ENCODE measurements at places on chromosomes 2 and 18. TPM values are rescaled to one million over a fixed set of nuclear protein-coding genes. Genes with fewer than 3 reads are reported as not detected.
A peak's percentile ranks its signal among the peaks of the same experiment; 100 is the strongest.

GRCh38 chr2:43210467-43211303 lies 15.7 kb downstream of the ZFP36L2 start:
- peak; percentile 66 for DNase-seq

CCDC141 gene
- 9.4 TPM for total RNA-seq

GRCh38 chr2:236587861-236588815 lies 18.5 kb downstream of the ACKR3 start:
- no peak for DNase-seq

- DNase-seq = no peak
These were observed 64.0 kb upstream of the TRIB2 start for GRCh38 chr2:12652723-12653122.

ZFAND2B gene
- 47.7 TPM for total RNA-seq

DNA sequence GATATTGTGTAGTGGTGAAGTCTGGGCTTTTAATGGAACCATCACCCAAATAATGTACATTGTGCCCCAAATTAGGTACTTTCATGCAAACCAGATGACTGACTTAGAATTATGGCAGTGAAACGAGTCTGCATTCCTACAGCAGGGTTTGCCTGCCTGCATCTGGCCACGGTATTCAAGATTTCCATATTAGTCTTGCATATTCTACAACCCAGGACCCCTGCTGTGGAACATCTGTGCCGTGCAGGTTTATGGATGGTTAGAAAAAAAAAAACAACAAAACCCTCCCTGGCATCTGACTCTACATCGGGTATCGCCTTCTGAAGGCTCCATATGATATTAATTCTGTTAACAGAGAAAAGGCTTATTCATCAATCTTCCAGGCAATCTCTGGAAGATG lies 394.8 kb downstream of the DCDC2C start:
- no peak for DNase-seq

- DNase-seq = no peak
These were observed 104.2 kb downstream of the ASAP2 start for GRCh38 chr2:9310798-9311197.

CFAP53 gene
- total RNA-seq = 0.97 TPM

DNA sequence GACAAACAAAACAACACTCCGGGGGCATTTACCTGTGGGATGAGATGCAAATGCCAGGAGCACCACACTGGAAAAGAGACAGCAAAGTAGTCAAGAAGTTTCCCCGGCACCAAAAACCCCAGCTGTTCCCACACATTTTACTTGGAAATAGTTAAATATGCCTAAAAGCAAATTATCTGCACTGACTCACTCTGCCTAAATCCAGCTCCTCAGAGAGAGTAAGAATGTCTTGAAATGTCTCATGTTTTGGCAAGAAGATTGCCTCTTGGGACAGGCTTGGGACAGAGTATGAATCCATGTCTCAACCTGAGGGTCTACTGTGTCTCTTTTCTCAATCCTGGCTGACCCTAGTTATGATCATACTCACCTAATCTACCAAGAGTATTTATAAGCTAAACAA lies 87.5 kb upstream of the RIOK3 start:
- DNase-seq = no peak

DNA sequence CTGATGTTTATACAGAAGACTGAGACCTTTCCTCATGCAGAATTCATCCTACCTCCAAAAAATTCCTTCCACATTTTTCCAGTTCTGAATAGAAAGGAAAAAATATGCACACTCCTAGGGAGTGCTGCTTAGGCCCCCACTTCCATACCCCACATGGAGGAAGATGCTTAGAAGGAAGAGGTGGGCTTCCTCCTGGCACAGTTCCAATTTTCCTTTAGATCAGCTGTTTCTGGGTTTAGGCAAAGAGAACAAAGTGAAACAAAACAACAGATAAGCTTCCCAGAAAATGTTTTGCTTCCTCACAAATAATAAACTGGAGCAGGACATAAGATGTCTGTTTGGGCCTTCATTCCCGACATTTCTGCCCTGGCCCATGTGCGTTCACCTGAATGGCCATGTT lies 172.6 kb downstream of the PRPF40A start:
- DNase-seq = no peak

All from activated T-cell treated with anti-CD3 and anti-CD28 coated beads, Interleukin-2, amount 50 U/mL, for 72 hours (primary cell).